Pulmonary artery endothelial cell (primary cell): ENCODE measurements at places on chromosomes 1 and 21. TPM values are rescaled to one million over a fixed set of nuclear protein-coding genes. Genes with fewer than 3 reads are reported as not detected.

EXO1 gene
- 11.7 and 16.9 TPM in 2 replicates for total RNA-seq

- DNase-seq = no peak
These were observed 11.5 kb downstream of the MOV10 start for GRCh38 chr1:112685913-112686312.

DNA sequence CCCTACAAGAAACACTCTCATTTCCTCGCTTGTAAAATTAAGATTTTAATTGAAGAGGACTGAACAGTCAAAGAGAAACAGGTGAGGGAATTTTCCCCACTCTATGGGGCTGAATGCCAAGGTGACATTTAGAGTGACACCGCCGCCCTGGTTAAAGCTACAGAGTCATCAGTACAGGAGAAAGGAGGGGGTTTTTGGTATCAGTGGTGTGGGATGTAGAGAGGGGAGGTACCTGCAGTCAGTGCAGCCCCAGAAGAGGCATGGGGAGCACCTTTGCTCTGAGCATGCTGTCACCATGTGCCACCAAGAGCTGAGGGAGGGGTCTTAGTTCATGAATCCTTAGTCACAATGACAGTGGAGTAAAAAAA lies 2.8 kb downstream of the DIRAS3 start:
- DNase-seq = no peak

DNA sequence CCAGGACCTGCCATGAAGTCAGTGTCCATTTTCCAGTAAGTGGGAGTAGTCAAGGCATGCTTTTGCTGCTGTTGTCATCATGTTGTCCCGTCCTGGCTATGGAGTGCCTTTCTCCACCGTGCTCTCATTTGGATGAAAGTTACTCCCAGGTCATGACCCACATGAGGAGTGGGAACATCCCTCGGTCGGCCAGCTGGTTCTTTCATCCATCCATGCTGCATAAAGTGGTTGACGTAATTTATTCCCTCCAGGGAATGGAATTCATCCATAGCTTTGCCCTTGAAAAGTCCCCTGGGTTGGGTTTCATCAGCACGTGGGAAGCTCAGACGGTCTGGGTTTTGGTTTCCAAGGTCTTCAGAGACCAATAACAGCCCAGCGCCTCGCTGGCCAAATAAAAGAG lies 11.6 kb downstream of the PLA2G2A start:
- no peak for DNase-seq

- DNase-seq = no peak
These were observed 306.3 kb upstream of the DUSP10 start for GRCh38 chr1:222048094-222048595.
